H1 (cell line): ENCODE measurements at places on chromosomes 5 and 9.

DNA sequence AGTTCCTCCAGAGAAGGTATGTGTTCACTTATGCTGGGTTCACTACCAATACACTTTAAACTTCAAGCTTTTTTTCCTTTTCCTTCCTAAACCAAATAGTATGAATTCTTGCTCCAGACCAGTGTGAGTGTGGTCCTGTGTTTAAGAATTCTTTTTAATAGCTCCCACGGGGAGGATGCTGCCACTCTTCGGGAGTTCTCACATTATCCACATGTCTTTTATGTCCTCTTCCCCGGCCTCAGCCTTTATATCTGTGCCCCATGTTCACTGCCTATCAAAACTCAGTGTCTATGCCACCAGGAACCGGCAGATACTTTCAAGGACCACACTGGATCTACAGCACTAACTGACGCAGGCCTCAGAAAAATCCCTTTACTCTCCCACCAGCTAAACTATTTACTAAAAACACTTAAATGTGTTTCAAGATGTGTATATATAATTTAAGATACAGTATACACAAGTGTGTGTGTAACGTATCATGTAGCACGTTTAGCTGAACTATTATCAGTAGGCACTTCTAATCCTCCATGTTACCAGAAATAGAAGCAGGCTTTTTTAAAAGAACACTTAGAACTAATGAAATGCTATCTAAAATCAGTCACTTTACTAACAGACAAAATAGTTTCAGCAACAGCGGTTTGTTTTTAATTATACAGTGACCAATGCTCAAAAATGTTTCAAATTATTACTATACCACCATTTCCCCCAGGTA lies 88.0 kb downstream of the PLPP1 start:
- no peak for DNase-seq
- peaks cover under 1% of the 10 kb centered on the region; the same call in 1 of the 2 replicates for H3K36me3 ChIP-seq
- H3K4me1 ChIP-seq: peaks cover 7% of the 10 kb centered on the region
- H3K27me3 ChIP-seq: no peaks in the 10 kb centered on the region
- H3K4me3 ChIP-seq: no peak overlapping the region

DNA sequence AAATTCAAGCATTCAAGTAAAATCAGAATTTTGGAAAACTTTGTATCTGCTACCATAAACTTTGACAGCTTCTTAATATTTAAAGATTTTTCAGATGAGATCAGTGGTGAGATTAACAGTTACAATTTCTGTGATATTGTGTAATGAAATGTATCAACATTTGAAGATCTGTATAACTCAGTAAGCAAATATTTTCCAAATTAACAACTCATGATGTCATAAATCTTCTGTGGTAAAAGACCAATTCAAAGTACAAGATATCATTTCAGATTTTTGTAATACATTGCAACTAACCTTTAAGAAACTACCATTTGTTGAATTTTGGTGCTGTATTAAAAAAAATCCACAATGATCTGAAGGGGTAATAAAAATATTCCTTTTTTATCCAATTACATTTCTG lies 352.2 kb downstream of the KIAA0825 start:
- no peaks in the 10 kb centered on the region; the same call in 1 of the 2 replicates for H3K36me3 ChIP-seq
- no peaks in the 10 kb centered on the region for H3K27me3 ChIP-seq
- no peak for DNase-seq
- no peaks in the 10 kb centered on the region for H3K4me1 ChIP-seq
- H3K4me3 ChIP-seq: no peak overlapping the region
- no peak overlapping the region for H3K27ac ChIP-seq

GRCh38 chr9:125746774-125747052 lies 460 bp upstream of the PBX3 start:
- no peak overlapping the region for H3K27ac ChIP-seq
- no peaks in the 10 kb centered on the region for H3K27me3 ChIP-seq
- peak overlapping the region; percentile 84; the same call in 1 of the 2 replicates for H3K4me3 ChIP-seq
- peaks cover 21% of the 10 kb centered on the region; the same call in 1 of the 2 replicates for H3K36me3 ChIP-seq
- no peak for DNase-seq
- peaks cover 12% of the 10 kb centered on the region; the same call in 1 of the 2 replicates for H3K4me1 ChIP-seq

GRCh38 chr9:14434158-14434504 lies 120.2 kb upstream of the NFIB start:
- no peaks in the 10 kb centered on the region for H3K27me3 ChIP-seq
- H3K36me3 ChIP-seq: no peaks in the 10 kb centered on the region
- no peaks in the 10 kb centered on the region; the same call in 1 of the 2 replicates for H3K4me1 ChIP-seq
- no peak overlapping the region for H3K4me3 ChIP-seq
- no peak overlapping the region for H3K27ac ChIP-seq

DNA sequence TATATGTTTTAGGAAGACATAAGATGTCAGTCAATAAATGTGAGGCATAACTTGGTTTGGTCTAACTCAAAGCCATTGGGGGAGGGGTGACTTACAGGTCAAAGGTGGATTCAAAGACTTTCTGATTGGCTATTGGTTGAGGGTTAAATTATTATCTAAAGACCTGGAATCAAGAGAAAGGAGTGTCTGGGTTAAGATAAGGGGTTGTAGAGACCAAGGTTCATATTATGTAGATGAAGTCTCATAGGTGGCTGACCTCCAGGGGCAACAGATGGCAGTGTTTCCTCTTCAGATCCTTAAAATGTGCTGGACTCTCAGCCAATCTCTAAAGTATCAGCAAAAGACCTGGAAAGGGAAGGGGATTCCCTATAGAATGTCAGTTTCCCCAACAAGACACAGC lies 51.3 kb upstream of the MINAR2 start:
- H3K27ac ChIP-seq: no peak overlapping the region
- H3K27me3 ChIP-seq: no peaks in the 10 kb centered on the region
- DNase-seq: no peak
- no peak overlapping the region for H3K4me3 ChIP-seq

DNA sequence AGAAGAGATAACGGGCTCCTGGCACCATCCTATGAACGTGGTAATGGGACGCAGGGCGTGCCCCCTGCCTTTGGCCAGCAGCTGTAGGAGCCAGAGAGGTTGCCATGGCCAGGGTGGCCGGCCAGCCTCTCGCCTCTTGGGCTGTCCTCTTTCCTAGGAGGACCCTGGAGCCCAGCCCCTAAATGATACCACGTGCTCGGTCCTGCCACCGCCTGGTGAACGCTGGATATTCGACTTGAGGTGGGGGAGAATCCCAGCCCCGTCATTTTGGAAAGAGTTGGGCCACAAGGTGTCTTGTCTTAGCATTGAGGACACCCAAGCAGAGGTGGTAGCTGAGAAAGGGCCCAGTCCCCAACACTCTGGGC lies 391 bp upstream of the NRG2 start:
- peaks cover 3% of the 10 kb centered on the region for H3K4me1 ChIP-seq
- H3K4me3 ChIP-seq: peak overlapping the region; percentile 33
- peaks cover 56% of the 10 kb centered on the region for H3K27me3 ChIP-seq
- H3K27ac ChIP-seq: no peak overlapping the region
- DNase-seq: peak; percentile 27
- H3K36me3 ChIP-seq: no peaks in the 10 kb centered on the region

GRCh38 chr5:39340506-39340905 lies 23.8 kb downstream of the C9 start:
- H3K4me1 ChIP-seq: no peaks in the 10 kb centered on the region
- H3K27me3 ChIP-seq: no peaks in the 10 kb centered on the region
- no peak overlapping the region for H3K4me3 ChIP-seq
- no peak for DNase-seq
- no peaks in the 10 kb centered on the region for H3K36me3 ChIP-seq
- H3K27ac ChIP-seq: no peak overlapping the region

GRCh38 chr9:79447762-79448161 lies 124.0 kb upstream of the TLE4 start:
- no peaks in the 10 kb centered on the region for H3K36me3 ChIP-seq
- no peaks in the 10 kb centered on the region for H3K4me1 ChIP-seq
- no peak overlapping the region for H3K4me3 ChIP-seq
- no peaks in the 10 kb centered on the region for H3K27me3 ChIP-seq
- no peak overlapping the region for H3K27ac ChIP-seq
- DNase-seq: no peak

DNA sequence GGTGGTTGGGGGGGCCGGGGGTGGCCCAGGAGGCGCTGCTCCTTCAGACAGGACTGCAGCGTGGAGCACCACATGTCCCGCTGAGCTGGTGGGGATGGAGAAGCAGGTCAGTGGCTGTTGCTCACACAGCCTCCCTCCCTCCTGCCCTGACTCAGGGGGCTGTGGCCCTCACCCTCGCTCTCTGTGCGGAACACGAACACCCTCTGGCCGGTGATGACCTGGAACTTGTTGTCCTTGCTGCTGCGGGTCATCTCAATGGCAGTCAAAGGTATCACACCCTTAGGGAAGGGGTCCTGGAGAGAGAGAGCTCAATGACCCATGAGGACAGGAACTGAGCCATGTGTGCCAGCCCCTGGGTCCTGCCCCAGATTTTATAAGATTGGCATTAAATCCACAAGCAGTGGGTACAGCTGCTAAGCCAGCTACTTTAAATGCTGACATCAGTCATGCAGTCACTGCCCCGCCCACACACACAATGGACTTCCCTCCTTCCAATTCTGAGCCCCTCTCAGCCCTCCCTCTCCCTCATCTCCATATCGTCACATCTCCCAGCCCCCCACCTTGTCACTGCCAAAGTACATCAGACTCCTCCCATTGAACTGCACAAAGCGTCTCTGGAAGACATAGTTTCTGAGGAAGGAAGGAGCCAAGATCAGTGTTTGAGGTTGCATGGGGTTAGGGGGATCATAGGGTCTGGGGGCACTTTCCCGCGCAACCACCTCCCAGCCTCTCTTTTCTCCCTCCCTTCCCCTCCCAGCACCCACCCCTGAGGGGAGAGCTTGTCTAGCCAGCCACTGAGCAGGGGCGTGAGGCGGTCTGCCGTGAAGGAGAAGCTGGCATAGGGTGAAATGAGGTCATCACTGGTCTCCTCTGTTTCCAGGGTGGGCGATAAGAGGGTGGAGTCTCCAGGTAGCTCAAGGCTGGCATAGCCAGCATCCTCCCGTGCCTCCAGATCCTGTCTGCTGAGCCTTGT lies 8.9 kb downstream of the ARAP3 start:
- no peak overlapping the region for H3K4me3 ChIP-seq
- peaks cover 4% of the 10 kb centered on the region for H3K4me1 ChIP-seq
- H3K27ac ChIP-seq: no peak overlapping the region; the same call in 1 of the 2 replicates
- H3K27me3 ChIP-seq: no peaks in the 10 kb centered on the region
- no peak for DNase-seq

- no peaks in the 10 kb centered on the region for H3K36me3 ChIP-seq
- no peak overlapping the region for H3K4me3 ChIP-seq
- H3K27ac ChIP-seq: no peak overlapping the region
- H3K27me3 ChIP-seq: no peaks in the 10 kb centered on the region
- peaks cover 2% of the 10 kb centered on the region for H3K4me1 ChIP-seq
Measured at GRCh38 chr9:125908136-125908535, 161.0 kb downstream of the PBX3 start.

DNA sequence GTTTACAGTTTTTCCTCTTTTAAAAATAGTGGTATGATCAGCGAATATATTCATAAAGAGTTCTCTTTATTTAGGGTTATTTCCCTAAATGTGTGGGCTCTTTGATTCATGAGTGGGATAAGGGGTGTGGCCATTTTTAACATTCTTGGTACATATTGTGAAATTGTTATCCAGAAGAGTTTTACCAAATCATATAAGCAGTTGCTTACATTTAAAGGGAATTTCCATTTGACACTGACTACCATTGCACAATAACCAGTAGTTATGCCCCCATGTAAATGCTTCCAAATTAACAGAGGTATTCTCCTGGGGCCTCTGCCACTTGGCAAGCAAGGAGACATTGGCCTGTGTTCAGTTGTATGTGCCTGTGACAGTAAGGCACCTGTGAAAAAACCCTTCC lies 27.2 kb downstream of the SLC25A48 start:
- no peaks in the 10 kb centered on the region for H3K36me3 ChIP-seq
- H3K27me3 ChIP-seq: no peaks in the 10 kb centered on the region
- no peak for DNase-seq
- H3K4me1 ChIP-seq: no peaks in the 10 kb centered on the region

DNA sequence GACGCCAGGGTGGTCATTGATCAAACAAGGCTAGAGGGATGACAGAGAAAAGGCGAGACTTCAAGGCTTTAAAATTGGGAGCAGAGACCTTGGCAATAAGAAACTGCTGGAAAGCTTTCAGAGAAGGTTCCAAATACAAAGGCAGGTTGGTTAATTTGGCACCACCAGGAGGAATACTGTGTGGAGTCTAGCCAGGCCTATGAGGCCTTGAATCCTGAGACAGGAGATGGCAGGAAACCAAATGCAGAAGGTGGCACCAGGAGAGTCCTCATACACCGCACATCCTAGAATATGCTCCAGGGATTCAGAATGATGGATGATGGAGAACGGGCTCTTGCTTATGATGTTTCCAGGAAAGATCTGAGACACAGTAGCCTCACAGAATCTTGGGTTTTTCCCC lies 90.0 kb downstream of the MCTP1 start:
- H3K27me3 ChIP-seq: no peaks in the 10 kb centered on the region
- no peaks in the 10 kb centered on the region for H3K36me3 ChIP-seq
- DNase-seq: no peak
- H3K4me1 ChIP-seq: no peaks in the 10 kb centered on the region

- no peak overlapping the region for H3K4me3 ChIP-seq
- H3K36me3 ChIP-seq: no peaks in the 10 kb centered on the region; the same call in 1 of the 2 replicates
- no peak for DNase-seq
- H3K27ac ChIP-seq: no peak overlapping the region
- H3K27me3 ChIP-seq: no peaks in the 10 kb centered on the region
- H3K4me1 ChIP-seq: no peaks in the 10 kb centered on the region
Measured at GRCh38 chr9:125049212-125050049, 93.9 kb downstream of the SCAI start.

- DNase-seq: no peak
- H3K27me3 ChIP-seq: no peaks in the 10 kb centered on the region
- H3K4me1 ChIP-seq: no peaks in the 10 kb centered on the region
- no peak overlapping the region for H3K27ac ChIP-seq
- no peak overlapping the region for H3K4me3 ChIP-seq
Measured at GRCh38 chr9:84897362-84898094, 228.0 kb downstream of the NTRK2 start.

DNA sequence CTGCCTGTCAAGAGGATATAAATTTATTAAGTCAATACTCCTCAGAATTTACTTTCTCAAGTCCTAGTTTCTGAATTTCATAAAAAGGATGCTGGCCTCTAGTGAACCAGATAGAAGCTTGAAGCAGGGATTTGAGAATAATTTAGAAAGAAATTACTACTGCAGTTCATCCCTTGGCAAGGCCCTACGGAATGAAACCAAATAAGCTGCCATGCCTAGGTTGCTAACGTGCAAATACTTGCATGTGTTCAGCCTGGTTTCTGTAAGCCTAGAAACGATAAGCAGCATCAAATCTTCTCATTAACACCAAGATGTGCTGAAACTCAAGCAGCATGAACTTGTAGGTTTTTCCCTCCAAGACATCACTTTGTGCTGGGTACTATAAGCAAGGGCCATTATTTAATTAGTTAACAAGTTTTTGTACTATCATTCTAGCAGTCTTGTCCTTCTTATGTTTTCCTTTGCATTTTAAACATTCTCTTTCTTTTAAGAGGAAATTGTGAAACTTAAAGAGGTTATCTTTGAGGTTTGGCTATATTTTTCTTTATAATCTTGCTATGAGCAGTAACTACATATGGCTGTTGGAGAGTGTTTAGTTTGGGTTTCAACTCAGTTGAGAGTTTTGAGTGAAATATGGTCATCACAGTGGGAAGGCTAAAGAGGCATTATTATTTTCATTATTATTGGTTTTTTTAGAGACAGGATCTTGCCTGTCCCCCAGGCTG lies 71.8 kb downstream of the ADAMTSL1 start:
- no peaks in the 10 kb centered on the region for H3K27me3 ChIP-seq
- no peak overlapping the region for H3K4me3 ChIP-seq

GRCh38 chr5:102670224-102670836 lies 84.8 kb upstream of the PAM start:
- H3K36me3 ChIP-seq: no peaks in the 10 kb centered on the region
- no peak overlapping the region for H3K4me3 ChIP-seq
- H3K27me3 ChIP-seq: no peaks in the 10 kb centered on the region
- H3K4me1 ChIP-seq: no peaks in the 10 kb centered on the region; the same call in 1 of the 2 replicates
- DNase-seq: peak; percentile 75
- H3K27ac ChIP-seq: no peak overlapping the region

- no peak overlapping the region for H3K4me3 ChIP-seq
- DNase-seq: no peak
- H3K4me1 ChIP-seq: no peaks in the 10 kb centered on the region
- no peak overlapping the region for H3K27ac ChIP-seq
- no peaks in the 10 kb centered on the region for H3K36me3 ChIP-seq
Measured at GRCh38 chr5:1909346-1909985, 26.7 kb upstream of the IRX4 start.
